ENCODE measurements at places on chromosomes 7 and 10. TPM values are rescaled to one million over a fixed set of nuclear protein-coding genes. Genes with fewer than 3 reads are reported as not detected.

DNA sequence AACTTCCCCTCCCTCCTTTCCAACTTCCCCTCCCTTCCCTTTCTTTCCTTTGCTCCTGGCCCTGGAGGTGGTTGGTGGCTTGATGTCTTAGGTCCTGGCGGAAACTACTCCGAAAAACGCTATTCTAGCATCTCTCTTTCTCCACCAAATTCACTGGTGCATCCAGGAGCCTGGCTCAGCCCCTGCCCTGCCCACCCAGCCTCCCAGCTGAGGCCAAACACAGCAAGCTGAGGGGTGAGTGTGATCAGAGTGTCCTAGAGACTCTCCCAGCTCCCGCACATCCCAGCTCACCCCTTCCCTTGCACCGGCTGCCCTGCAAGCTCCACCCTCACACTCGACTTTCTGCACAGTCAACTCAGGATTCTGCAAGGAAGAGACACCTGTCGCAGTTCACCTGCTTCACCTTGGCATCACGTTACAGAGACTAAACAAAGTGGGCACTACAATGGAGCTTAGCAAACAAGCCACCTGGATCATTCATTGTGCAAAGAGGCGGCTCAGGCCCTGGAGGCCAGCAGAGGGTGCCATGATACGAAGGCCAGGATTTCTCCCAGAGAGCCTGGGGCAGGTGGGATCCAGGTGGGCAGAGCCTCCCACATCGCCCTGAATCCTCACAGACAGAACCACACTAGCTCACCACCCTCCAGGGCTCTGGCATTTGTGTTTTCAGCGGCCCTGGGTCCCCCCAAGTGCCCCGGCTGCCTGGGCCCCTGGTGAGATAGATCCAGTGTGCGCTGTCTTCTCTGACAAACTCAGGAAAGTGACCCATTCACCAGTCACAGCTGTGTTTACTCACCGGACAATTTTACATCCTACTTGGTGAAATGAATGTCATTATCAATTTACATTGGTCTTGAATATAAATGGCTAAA is 169.6 kb downstream of the TCERG1L start:
- no peak for DNase-seq

GRCh38 chr7:98810153-98810802 is 59.5 kb downstream of the TMEM130 start:
- peak; percentile 13 for DNase-seq

PTN gene
- 182 TPM for total RNA-seq

- no peak for DNase-seq
Measured at GRCh38 chr7:42432644-42433043, 195.6 kb upstream of the GLI3 start.

GRCh38 chr10:75648854-75649253 is 217.4 kb downstream of the LRMDA start:
- DNase-seq, result no peak

GRCh38 chr7:73941836-73942551 is 81.0 kb downstream of the TMEM270 start:
- DNase-seq, result no peak

DNA sequence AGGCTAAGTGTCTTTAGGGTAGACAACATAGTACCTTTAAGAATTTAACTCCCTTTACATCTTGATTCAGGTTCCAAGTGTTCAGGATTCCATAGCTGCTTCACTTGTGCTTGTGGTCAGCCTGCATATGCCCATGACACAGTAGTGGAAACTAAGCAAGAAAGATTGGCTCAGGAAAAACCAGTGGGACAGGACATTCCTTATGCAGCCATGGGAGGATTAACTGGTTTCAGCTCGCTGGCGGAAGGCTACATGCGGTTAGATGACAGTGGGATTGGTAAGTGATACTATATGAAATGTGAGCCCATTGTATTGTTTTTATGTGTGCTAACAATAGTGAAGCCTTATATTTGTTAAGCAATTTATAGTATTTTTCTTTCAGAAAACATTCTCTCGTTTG is 11.3 kb downstream of the FAM221A start:
- no peak for DNase-seq

NPFFR1 gene
- 0.31 TPM for total RNA-seq

EIF4H gene
- total RNA-seq, result 146 TPM

- DNase-seq, result no peak
Measured at GRCh38 chr7:24141874-24142509, 142.0 kb upstream of the NPY start.

- DNase-seq, result no peak
Measured at GRCh38 chr10:63217120-63217605, 84.0 kb downstream of the NRBF2 start.

LRGUK gene
- total RNA-seq, result 17.6 TPM

GRCh38 chr10:128704716-128705115 is 578.5 kb upstream of the MKI67 start:
- no peak for DNase-seq

DNA sequence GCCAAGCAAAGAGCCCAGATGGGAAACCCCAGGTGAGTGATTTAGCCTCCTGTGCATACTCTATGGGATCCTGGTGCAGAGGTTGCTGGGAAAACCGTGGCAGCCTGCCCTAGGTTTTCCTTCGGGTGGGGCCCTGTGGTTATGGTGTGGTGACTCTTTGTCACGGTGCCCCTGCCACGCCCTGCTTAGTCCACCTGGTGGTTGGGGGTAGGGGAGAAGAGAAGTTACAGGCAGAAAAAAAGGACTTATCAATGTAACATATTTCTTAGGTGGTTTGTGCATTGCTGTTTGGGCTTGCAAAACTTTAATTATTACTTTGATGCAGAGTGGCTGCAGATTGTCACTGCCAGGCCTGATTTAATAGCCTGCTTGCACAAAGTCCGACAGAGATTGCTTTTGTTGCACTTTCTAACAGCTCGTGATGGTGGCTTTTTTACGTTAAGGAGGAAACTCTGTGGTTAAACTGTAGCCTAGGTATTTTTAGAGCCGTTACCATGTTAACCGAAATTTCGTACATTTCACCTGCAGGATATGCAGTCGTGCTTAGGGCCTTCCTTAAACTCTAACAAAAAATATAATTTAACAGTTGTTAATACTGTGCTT is 197.4 kb downstream of the RNLS start:
- DNase-seq, result no peak

DNA sequence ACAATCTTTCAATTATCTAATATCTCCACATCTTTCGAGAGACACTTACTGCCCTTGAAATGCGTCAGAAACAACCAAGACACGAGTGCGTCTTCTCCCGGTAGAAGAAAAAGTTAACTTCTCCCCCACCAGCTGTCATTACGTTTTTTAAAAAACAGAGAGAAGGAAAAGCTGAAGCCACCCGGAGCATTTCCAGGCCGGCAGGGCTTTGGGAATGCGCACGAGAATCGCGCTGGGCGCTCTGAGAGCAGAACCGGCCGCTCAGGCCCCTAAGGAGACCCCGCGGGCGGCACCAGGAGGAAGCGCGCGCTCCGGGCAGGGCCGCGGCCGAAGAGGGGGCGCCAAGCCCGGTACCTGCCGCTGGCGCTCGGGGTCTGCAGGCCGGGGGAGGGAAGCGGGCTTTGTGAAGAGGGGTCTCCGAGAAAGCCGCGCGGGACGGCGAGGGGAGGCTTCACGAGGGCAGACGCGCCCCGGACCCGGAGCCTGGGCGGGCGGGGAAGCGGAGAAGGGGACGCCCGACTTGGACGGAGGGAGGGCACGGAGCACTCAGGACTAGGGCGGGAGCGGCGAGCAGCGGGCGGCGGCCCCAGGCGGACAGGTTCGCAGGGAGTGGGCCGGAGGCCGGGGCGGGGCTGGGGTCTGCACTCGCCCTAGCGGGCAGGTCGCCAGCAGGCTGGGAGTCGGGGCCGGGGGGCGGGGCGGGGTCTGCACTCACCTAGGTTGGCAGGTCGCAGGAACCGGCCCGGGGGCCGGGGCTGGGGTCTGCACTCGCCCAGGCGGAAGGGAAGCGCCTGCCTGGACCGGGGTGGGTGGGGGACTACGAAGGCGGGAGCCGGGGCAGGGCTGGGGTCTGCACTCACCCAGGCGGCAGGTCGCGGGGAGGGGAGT is 932 bp downstream of the ESYT2 start:
- DNase-seq, result no peak

LBX1 gene
- not detected for total RNA-seq

- DNase-seq, result no peak
Measured at GRCh38 chr10:17214526-17214925, 13.1 kb upstream of the TRDMT1 start.

DNA sequence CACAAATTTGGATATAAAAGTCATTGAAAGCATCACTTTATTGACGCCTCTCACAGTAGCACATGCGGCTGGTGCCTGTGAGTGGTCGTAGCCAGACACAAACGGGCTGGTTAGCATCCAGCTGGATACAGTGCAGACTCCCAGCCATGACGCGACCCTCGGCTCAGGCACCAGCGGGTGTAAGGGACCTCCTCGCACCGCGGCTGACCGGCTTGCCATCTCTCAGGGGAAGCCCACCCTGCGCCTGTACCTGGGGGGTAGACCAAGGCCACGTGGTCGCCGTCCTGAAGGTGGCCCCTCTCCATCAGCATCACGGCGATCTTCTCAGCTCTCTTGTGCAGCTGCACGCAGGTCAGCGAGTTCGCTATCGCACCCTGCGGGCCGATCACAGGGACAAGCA is 213.8 kb downstream of the ZMYND11 start:
- no peak for DNase-seq

DNA sequence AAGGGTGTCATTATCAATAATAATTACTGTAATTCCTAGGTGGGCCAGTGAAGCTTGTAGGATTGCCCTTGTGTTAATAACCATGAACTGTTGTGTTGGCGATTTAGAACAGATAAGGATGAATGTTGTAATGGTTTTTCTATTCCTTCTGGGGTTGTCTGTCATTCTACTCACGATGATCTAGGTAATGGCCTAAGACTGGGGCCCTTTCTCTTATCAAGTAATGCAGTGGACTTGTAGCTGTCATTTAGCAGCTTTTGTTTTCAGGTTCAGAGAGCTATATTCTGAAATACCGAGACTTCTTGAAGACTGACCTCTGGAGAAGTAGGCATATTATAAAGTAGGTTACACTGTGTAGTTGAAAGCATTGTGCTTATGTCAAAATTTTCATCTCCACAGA is 110.2 kb downstream of the TAF3 start:
- no peak for DNase-seq

DNA sequence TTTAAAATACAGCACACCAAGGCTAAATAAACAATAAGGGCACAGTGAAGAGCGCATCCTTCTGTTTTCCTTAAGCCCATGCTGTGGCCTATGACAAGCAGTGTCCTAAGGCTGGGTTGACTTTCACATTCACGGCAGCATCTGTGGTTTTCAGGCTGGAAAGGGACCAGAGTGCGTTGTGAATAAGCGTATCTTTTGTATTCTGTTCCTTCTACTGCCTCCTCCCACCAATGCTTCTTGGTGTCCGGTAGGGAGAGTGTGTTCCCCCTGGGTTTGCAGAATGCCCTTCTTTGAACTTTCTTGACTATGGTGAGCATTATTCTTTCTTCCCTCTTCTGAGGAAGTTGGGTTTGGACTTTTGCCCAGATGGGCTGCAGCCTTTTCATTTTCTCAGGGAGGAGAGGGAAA is 73.6 kb downstream of the ABCA13 start:
- DNase-seq, result no peak

OR9A2 gene
- 1.1 TPM for total RNA-seq

GRCh38 chr7:107528461-107528860 is 35.3 kb downstream of the COG5 start:
- DNase-seq, result no peak

ZNF735 gene
- total RNA-seq, result not detected

TLX1 gene
- total RNA-seq, result not detected

DNA sequence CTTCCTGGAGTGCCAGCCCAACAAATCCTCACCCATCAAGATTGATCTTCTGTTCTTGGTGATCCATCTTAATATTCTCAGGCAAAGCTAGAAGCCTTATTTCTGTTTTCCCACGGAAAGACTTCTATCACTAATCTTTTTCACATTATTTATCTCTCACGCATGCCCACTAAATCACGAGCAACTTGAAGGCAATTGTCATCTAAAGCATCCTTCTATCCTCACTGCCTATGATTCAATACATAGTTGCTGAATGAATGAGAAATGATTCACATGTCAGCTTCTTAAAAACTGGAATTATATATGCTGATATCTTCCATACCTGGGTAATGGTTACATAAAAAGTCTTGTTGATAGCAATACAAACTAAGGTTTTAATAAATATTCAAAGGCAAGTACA is 12.6 kb upstream of the COL1A2 start:
- no peak for DNase-seq

DNA sequence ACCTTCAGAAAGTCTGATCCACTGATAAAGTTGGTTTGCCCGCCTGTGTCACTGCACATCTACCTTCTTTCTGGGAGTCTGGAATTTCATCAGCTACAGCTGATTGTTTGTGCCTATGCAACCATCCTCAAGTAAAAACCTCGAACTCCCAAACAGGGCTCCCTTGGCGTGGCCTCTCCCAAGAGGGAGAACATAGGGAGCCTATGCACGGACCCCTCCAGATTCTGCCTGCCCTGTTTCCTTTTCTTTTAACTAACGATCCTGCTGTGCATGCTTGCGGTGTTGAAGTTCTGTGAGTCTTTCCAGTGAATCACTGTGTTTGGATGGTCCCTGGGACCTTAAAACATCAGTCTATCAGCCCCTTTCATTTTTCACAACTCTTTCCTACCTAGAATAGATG is 226.9 kb upstream of the SEMA3D start:
- DNase-seq, result no peak

BHLHA15 gene
- 10.0 TPM for total RNA-seq
